Lower lobe of right lung (tissue), 2 donors: ENCODE measurements at places on chromosomes 5 and 9.

GRCh38 chr5:548256-548655 is 24.0 kb upstream of the SLC9A3 start:
- H3K27me3 ChIP-seq = peaks cover 61% of the 10 kb centered on the region
- peaks cover 12% of the 10 kb centered on the region for H3K4me1 ChIP-seq
- DNase-seq = peak; percentile 63
- H3K4me3 ChIP-seq = no peak overlapping the region

- no peaks in the 10 kb centered on the region for H3K4me1 ChIP-seq
- H3K4me3 ChIP-seq = no peak overlapping the region
- no peaks in the 10 kb centered on the region for H3K27me3 ChIP-seq
- no peaks in the 10 kb centered on the region for H3K36me3 ChIP-seq
- H3K27ac ChIP-seq = no peak overlapping the region
Measured at GRCh38 chr5:156331845-156332244, 4.9 kb downstream of the SGCD start.

GRCh38 chr9:116250891-116251290 is 97.3 kb downstream of the PAPPA start:
- no peak overlapping the region for H3K27ac ChIP-seq
- no peaks in the 10 kb centered on the region for H3K36me3 ChIP-seq
- H3K27me3 ChIP-seq = no peaks in the 10 kb centered on the region

- H3K36me3 ChIP-seq = no peaks in the 10 kb centered on the region
- no peak overlapping the region for H3K27ac ChIP-seq
- H3K27me3 ChIP-seq = no peaks in the 10 kb centered on the region
Measured at GRCh38 chr9:76372336-76372735, 21.9 kb downstream of the RFK start.

- H3K27ac ChIP-seq = no peak overlapping the region
- H3K27me3 ChIP-seq = no peaks in the 10 kb centered on the region
- H3K36me3 ChIP-seq = no peaks in the 10 kb centered on the region
- DNase-seq = no peak
Measured at GRCh38 chr5:153584126-153584959, 93.9 kb downstream of the GRIA1 start.

DNA sequence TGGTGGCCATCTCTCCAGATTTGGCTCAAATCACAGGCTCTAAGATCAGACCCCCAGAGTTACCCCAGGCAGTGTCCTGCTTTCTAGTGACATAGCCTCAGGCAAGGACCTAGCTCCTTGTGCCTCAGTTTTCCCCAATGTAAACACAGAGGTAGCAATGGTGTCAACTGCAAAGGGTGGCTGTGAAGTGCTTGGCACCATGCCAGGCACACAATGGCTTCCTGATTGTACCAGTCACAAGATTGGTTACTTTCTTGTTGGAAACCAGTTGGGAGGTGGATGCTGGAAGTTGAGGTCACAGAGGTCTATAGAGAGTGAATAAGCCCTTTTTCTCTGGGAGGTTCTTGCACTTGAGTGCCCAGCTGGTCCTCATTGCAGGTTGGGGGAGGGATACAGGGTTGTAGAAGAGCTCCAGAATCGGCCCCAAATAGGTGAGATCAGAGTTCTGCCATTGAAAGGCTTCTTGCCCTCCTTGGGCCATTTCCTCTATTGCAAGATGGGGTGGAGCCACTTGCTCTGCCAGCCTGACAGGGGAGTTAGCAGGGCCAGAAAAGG is 2.3 kb downstream of the STKLD1 start:
- no peak overlapping the region for H3K4me3 ChIP-seq
- no peak for DNase-seq
- no peaks in the 10 kb centered on the region for H3K27me3 ChIP-seq
- peaks cover under 1% of the 10 kb centered on the region for H3K36me3 ChIP-seq
- peaks cover 18% of the 10 kb centered on the region for H3K4me1 ChIP-seq
- H3K27ac ChIP-seq = no peak overlapping the region

DNA sequence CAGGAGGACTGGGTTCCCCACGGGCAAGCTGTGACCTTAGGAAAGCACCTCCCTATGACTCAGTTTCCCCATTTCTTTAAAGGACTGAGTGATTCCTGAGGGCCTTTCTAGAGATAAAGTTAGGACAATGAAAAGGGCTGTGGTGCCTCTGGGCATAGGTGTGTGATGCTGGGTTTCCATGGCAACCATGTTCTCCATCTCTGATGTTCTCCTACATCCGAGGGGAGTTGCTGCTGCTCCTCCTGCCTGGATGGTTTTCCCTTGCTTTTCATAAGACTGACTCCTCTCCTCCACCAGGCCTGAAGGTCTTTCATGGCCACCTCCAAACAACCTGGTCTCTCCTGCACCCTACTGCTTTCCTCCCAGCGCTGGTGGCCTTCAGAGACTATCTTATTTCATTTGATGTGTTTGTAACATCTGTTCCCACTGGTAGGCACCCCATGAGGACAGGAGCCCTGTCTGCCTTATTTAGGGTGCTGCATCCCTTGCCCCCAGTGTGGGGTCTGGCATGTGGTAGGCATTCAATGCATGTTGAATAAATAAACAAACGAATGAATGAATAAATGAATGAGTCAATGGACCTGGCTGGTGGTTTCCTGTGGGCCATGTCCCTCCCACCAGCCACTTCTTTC is 112.2 kb upstream of the HAND1 start:
- H3K27ac ChIP-seq = no peak overlapping the region
- no peak for DNase-seq
- no peaks in the 10 kb centered on the region for H3K4me1 ChIP-seq
- H3K4me3 ChIP-seq = no peak overlapping the region
- H3K27me3 ChIP-seq = no peaks in the 10 kb centered on the region
- H3K36me3 ChIP-seq = no peaks in the 10 kb centered on the region

GRCh38 chr9:98142925-98143481 is 24.0 kb upstream of the TRIM14 start:
- H3K4me3 ChIP-seq = no peak overlapping the region
- no peaks in the 10 kb centered on the region for H3K27me3 ChIP-seq
- H3K36me3 ChIP-seq = no peaks in the 10 kb centered on the region
- H3K27ac ChIP-seq = peak overlapping the region; percentile 78
- DNase-seq = no peak

DNA sequence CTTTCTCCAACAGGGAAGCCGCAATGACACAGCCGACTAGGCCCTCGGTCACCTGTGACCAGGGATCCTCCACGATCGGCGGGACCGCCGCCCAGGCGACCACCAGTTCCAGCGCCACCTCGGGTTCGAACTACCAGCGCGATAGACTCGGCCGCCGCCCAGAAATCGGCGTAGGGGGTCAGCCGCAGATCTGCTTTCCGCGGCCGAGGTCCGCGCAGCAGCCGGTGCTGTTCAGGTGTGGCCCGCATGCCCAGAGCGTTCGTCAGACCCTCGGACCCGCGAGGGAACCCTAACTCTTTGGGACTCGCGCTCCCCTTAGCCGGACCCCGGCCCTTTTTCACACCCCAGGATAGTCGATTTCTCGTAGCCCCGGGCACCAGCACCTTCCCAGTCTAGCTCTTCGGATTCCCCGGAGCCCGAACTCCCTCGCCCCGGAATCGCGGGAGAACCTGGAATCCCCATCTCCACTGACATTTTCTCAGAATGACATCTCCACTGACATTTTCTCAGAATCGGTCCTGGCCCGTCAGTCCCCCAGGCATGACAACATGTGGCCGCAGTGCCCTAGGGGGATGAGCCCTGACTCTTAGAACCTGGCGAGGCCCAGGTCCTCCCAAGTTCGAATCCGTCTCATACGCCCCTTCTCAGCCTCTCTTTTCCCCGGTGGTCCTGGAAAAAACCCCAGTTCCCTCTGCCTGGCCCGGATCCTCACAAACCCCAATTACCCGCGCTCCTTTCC is 428 bp downstream of the C5orf52 start:
- peak overlapping the region; percentile 65 for H3K4me3 ChIP-seq
- no peak for DNase-seq
- no peak overlapping the region for H3K27ac ChIP-seq
- peaks cover 19% of the 10 kb centered on the region for H3K27me3 ChIP-seq

GRCh38 chr5:143447983-143448382 is 44.5 kb upstream of the NR3C1 start:
- no peaks in the 10 kb centered on the region for H3K27me3 ChIP-seq
- H3K4me1 ChIP-seq = no peaks in the 10 kb centered on the region
- no peaks in the 10 kb centered on the region for H3K36me3 ChIP-seq
- DNase-seq = no peak
- H3K4me3 ChIP-seq = no peak overlapping the region

- no peak overlapping the region for H3K27ac ChIP-seq
- no peak overlapping the region for H3K4me3 ChIP-seq
- peaks cover 12% of the 10 kb centered on the region for H3K36me3 ChIP-seq
Measured at GRCh38 chr9:109418827-109419226, 79.3 kb downstream of the PTPN3 start.

- no peak overlapping the region for H3K27ac ChIP-seq
- H3K4me1 ChIP-seq = peaks cover 9% of the 10 kb centered on the region
- DNase-seq = no peak
- H3K4me3 ChIP-seq = no peak overlapping the region
- H3K36me3 ChIP-seq = no peaks in the 10 kb centered on the region
Measured at GRCh38 chr5:124824637-124825158, 78.3 kb upstream of the ZNF608 start.

GRCh38 chr9:84270847-84271530 is 69.6 kb downstream of the SLC28A3 start:
- peaks cover 7% of the 10 kb centered on the region for H3K27me3 ChIP-seq
- H3K4me3 ChIP-seq = peak overlapping the region; percentile 9
- DNase-seq = no peak
- H3K4me1 ChIP-seq = no peaks in the 10 kb centered on the region
- no peaks in the 10 kb centered on the region for H3K36me3 ChIP-seq

DNA sequence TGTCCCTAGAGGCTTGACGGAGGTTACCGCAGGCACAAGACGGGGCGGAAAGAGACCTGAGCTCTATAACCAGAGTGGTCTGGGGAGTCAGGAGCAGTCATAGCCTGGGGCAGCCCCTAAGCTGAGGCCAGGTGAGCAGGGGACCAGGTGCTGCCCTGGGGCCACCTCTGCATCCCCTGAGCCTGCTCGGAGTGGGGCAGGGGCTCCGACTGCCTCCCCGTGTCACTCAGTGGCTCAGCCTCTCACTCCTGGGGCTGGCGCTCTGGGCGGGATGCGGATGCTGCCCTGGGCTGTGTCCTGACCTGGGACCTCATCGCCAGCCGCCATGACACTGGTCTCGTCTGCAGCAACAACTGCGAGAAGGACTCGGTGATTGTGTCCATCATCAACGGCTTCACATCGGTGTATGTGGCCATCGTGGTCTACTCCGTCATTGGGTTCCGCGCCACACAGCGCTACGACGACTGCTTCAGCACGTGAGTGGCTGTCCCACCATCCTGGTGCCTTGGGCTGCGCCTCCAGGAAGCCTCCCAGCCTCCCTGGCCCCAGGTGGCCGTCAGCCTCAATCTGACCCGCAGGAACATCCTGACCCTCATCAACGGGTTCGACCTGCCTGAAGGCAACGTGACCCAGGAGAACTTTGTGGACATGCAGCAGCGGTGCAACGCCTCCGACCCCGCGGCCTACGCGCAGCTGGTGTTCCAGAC is 8.8 kb upstream of the SLC6A18 start:
- no peaks in the 10 kb centered on the region for H3K4me1 ChIP-seq
- no peak overlapping the region for H3K4me3 ChIP-seq
- H3K27me3 ChIP-seq = no peaks in the 10 kb centered on the region

- DNase-seq = no peak
- no peak overlapping the region for H3K27ac ChIP-seq
- H3K4me1 ChIP-seq = no peaks in the 10 kb centered on the region
- no peak overlapping the region for H3K4me3 ChIP-seq
Measured at GRCh38 chr9:79131246-79131774, 440.5 kb upstream of the TLE4 start.

DNA sequence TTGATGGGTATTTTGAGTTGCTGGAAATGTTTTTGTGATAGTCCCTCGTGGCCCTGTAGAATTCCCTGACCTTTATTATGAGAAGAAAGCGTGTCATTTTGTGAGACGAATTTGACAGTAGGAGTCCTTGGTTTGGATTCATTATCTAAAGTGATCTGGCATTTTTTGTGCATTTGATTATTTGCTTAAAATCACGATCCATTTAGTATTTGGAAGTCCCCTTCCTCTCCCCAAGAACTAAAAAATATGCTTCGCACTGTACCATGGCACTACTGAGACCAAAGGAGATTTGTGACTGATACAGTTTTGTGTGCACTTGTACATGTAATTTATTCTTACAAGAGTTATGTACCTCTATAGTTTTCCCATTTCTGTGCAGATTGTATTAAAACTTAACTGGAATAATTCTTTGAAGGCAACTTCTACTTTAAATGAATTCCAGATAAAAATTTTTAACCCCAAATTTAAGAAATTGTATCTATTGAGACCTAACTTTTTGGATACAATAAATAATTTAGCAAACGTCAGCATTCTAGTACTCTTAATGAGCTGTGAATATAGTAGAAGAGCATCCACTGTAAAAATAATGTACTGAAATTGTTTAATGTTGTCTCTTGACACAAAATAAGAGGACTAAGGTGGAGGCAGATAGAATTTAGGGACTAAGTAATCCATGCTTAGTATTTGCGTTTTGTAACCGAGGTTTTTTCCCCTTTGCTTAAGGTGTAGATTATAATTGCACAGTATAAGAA is 2.1 kb downstream of the MAP3K1 start:
- H3K27ac ChIP-seq = peak overlapping the region; percentile 95
- DNase-seq = no peak
- peak overlapping the region; percentile 84 for H3K4me3 ChIP-seq
- no peaks in the 10 kb centered on the region for H3K27me3 ChIP-seq
- H3K36me3 ChIP-seq = no peaks in the 10 kb centered on the region

DNA sequence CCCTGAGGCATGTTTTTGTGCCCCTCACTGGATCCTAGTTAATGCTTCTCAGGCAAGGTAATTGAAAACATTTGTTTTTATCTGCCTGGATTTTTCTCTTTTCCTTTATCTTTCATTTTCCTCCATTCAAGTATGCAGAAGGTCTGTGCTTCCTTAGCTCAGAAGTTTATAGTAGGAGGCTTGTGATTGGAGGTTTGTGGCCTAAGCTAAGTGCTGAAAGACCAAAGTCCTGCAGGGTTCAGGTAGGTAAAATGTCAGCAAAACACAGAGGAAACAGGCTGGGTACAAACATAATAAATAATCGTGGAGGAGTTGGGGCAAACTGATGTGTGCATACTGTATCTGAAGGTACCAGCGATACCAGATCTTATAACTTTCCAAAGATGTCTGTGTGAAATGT is 230.9 kb upstream of the KLF4 start:
- no peak overlapping the region for H3K27ac ChIP-seq
- H3K4me1 ChIP-seq = no peaks in the 10 kb centered on the region
- H3K4me3 ChIP-seq = no peak overlapping the region
- no peaks in the 10 kb centered on the region for H3K36me3 ChIP-seq
- no peak for DNase-seq
